Tibial nerve (tissue), 4 donors: ENCODE measurements at places on chromosomes 12 and 14. TPM values are rescaled to one million over a fixed set of nuclear protein-coding genes. Genes with fewer than 3 reads are reported as not detected.

Gene USP44
- 10.7 TPM for total RNA-seq

Gene ACSS3
- 89.4 TPM for total RNA-seq

Gene SRRM4
- total RNA-seq, result not detected

Gene GPR65
- total RNA-seq, result 1.3 TPM

Gene TMEM121
- 28.2 TPM for total RNA-seq

Gene PRPF39
- total RNA-seq, result 27.8 TPM

Gene OR4K15
- total RNA-seq, result not detected

Gene MYRFL
- not detected for total RNA-seq

Gene TRPV4
- 0.44 TPM for total RNA-seq

Gene LMNTD1
- not detected for total RNA-seq

Gene TEX22
- 1.3 TPM for total RNA-seq

Gene VEZT
- total RNA-seq, result 110 TPM

Gene CCDC88C
- 12.6 TPM for total RNA-seq

Gene KCNC2
- 0.30 TPM for total RNA-seq

Gene TMEM120B
- total RNA-seq, result 12.6 TPM

Gene DHRS2
- not detected for total RNA-seq

Gene KRT73
- not detected for total RNA-seq

Gene TCL1B
- total RNA-seq, result not detected

Gene TMEM119
- 38.3 TPM for total RNA-seq

Gene YBX3
- total RNA-seq, result 411 TPM

Gene CATSPERB
- not detected for total RNA-seq

Gene FLVCR2
- 78.9 TPM for total RNA-seq

Gene CARMIL3
- not detected for total RNA-seq

Gene ARPC3
- total RNA-seq, result 153 TPM

Gene OVCH1
- not detected for total RNA-seq

Gene CLEC12A
- 0.22 TPM for total RNA-seq

Gene GPD1
- total RNA-seq, result 188 TPM

Gene FMNL3
- 48.3 TPM for total RNA-seq

Gene NANOG
- total RNA-seq, result not detected

Gene TTC8
- 24.5 TPM for total RNA-seq

Gene CAPS2
- total RNA-seq, result 29.3 TPM

Gene STK38L
- total RNA-seq, result 39.3 TPM

Gene TCL1A
- not detected for total RNA-seq

Gene DDX54
- 49.4 TPM for total RNA-seq

Gene NTF3
- 1.2 TPM for total RNA-seq

Gene FAM186B
- 0.44 TPM for total RNA-seq

Gene TAS2R14
- total RNA-seq, result 5.2 TPM

Gene DDX11
- total RNA-seq, result 7.1 TPM

Gene PLXNC1
- 9.0 TPM for total RNA-seq

Gene ATXN7L3B
- 19.2 TPM for total RNA-seq

Gene PIANP
- not detected for total RNA-seq

Gene TC2N
- 26.1 TPM for total RNA-seq

Gene PLA2G1B
- 11.4 TPM for total RNA-seq

Gene IL31
- not detected for total RNA-seq

Gene TAS2R30
- 6.3 TPM for total RNA-seq

Gene PLEKHH1
- total RNA-seq, result 5.4 TPM

Gene KTN1
- total RNA-seq, result 176 TPM

Gene OAS3
- 16.5 TPM for total RNA-seq

Gene ZDHHC22
- not detected for total RNA-seq

Gene PIK3C2G
- total RNA-seq, result not detected

Gene CD163L1
- total RNA-seq, result 16.7 TPM

Gene CDKL1
- 9.8 TPM for total RNA-seq

Gene GPR162
- total RNA-seq, result 5.4 TPM

Gene NAV3
- 35.7 TPM for total RNA-seq
